ENCODE measurements at places on chromosomes 5 and 9.

DNA sequence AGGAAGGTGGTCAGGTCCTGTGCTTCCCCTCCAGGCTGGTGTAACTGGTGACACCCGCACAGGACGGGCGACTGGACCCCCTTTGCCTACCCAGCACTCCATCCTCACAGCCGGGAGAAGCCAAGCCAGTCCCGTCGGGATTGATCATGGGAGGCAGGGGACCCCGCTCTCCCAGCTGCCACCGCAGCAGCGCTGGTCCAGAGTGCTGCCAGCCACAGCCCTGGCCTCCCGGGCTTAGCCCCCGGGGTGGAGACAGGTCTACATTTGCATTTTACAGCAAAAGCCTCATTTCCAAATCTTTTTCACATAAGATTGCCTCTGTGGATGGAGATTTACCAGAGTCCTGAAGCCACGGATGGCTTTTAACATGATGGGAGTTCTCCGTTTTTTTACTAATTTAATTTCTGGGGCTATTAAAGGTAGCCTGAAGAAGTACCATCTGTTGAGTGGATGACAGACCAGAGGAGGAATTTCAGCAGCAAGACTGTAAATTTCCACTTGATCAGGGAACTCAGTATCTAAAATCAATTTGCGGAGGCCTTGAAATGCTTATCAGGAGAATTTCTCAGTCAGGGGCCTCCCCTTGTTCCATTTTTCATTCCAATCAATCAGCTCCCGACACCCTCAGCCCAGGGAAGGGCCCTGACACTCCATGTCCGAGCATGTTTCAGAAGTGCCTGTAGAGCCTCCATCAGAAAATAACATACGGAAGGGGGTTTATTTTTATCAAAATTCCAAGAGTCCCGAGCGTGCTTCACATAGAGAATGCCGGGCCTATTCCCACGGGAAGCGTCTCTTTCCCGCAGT, 80.6 kb downstream of the OLFM1 start:
- DNase-seq, result no peak

- no peak for DNase-seq
Measured at GRCh38 chr9:8356406-8356805, 556.8 kb upstream of the DMAC1 start.

DNA sequence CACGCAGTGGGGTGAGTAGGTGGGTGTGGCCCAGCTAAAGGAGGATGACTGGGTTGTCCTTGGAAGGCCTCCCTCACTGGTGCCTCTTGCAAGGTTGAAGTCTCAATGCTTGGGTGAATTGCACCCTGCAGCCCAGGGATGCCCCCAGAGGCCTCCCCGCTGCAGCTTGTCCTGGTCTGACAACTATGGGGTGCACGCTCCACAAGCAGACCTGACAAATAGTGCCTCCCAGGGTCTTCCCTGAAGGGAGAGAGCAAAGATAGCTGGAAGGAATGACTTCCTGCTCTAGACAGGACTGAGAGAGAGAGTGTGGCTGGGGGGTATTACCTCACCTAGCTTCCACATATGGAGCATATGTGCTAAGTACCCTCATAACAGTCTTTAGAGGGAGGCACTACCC, 1.7 kb downstream of the PSD2 start:
- no peak for DNase-seq

- DNase-seq, result no peak
Measured at GRCh38 chr5:93691997-93692396, 49.4 kb downstream of the POU5F2 start.

DNA sequence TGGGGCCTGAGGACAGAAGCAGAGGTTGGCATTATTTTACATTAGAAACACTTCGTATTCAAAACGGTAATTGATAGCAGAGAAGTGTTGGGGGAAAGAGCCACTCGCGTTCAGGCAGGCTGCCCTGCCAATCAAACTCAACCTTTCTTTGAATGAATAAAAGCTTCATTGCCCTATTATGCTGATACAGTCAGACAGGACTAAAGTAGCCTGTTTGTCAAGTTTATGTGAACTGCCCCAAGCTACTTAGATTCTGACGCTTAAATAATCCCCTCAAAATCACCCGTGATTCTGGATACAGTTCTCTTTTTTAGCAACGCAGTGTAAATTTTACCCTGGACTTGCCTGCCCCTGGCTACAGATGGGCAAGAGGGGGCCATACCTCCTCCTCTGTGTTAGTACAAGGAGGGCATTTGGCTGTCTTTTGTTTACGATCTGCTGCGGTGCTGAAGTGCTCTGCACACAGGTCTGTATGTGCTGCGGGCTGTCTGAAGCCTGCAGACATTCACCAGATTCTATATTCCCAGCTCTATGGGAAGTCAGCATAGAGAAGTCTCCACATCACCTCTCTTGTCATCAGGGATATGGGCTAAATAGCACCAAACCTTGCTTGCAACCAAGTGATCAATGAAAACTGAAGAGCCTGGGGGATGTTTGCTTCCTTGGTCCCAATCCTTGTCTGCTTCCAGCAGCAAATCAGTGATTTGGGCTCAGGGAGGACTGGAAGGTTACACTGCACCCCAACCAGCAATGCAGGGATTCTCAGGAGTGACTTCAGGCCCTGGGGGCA, 218.4 kb downstream of the EBF1 start:
- DNase-seq, result no peak

DNA sequence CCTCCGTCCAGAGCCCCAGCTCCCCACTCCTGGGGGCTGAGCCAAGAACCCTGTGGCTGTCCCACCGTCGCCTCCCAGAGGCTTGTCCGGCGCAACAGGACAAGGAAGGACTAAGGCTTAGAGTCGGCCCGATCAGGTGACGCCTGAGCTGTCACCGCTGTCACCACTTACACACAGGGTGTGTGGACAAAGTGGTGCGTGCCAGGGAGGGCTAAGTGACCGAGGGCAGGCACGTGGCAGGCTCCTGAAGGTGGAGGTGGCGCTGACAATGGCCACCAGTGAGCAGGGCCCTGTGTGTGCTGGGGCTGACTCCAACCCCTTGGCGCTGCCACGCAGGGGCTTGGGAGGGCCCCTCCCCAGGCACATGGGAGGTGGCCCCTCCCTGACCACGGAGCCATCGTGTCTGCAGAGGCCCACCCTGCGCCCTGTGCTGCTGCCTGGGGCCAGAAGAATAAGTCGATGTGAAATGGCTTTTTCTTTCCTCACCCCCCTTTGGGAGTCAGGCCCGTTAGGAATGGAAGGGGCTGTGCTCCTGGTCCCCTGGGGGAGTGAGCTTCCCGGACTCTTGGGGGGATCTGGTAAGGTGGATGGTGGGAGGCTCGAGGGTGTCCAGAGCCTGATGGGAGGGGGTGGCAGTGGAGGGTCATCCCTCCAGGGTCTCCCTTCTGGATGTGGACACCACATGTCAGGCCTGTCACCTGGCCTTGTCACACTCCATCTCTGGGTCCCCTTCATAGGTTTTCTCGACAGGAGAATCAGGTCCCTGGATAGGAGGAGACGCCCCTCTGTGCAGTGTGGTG, 2.6 kb upstream of the GPSM1 start:
- no peak for DNase-seq

Data from T1000 (cell line).